ENCODE measurements at places on chromosomes 7 and 10. TPM values are rescaled to one million over a fixed set of nuclear protein-coding genes. Genes with fewer than 3 reads are reported as not detected.

- no peaks in the 10 kb centered on the region for H3K27me3 ChIP-seq
- H3K36me3 ChIP-seq: no peaks in the 10 kb centered on the region
- no peak overlapping the region for H3K4me3 ChIP-seq
- no peak for DNase-seq
Measured at GRCh38 chr7:90752051-90752450, 155.9 kb downstream of the CDK14 start.

GRCh38 chr10:20874261-20874660 is 22.9 kb downstream of the NEBL start:
- no peak overlapping the region for H3K4me3 ChIP-seq
- no peaks in the 10 kb centered on the region for H3K4me1 ChIP-seq
- no peaks in the 10 kb centered on the region for H3K27me3 ChIP-seq
- no peaks in the 10 kb centered on the region for H3K36me3 ChIP-seq

Gene TLX1
- total RNA-seq: not detected

GRCh38 chr10:22219308-22219707 is 1.5 kb upstream of the EBLN1 start:
- no peak overlapping the region for H3K4me3 ChIP-seq
- no peak for DNase-seq
- no peaks in the 10 kb centered on the region for H3K4me1 ChIP-seq
- H3K27me3 ChIP-seq: no peaks in the 10 kb centered on the region
- H3K27ac ChIP-seq: no peak overlapping the region

- H3K27ac ChIP-seq: no peak overlapping the region
- peaks cover 51% of the 10 kb centered on the region for H3K36me3 ChIP-seq
- H3K4me3 ChIP-seq: no peak overlapping the region
- DNase-seq: no peak
Measured at GRCh38 chr7:75064291-75064690, 9.3 kb downstream of the RCC1L start.

DNA sequence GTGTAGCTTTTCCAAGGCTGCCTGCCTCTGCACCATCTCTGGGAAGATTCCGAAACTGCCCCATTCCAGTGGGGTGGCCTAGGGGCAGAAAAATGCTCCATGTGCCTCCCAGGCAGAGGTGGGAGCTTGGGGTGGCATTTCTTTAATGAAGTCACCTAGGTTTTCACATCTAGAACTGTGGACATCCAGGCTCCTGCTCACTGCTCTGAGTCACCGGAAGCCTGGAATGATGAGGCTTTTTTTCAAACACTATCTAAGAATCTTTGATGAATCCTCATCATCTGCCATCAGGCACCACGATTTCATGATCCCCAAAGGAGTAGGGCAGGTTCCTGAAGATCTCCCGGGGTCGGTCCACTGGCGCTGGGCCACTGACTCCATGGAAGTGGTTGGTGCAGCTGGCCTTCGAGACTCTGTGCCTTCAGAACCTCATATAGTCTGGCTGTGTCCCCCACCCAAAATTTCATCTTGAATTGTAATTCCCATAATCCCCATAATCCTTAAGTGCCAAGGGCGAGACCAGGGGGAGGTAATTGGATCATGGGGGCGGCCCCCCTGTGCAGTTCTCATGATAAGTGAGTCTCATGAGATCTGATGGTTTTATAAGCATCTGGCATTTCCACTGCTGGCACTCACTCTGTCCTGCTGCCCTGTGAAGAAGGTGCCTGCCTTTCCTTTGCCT is 37.1 kb downstream of the MTURN start:
- H3K27ac ChIP-seq: no peak overlapping the region
- H3K4me1 ChIP-seq: peaks cover 8% of the 10 kb centered on the region
- no peak overlapping the region for H3K4me3 ChIP-seq
- peaks cover 18% of the 10 kb centered on the region for H3K27me3 ChIP-seq
- H3K36me3 ChIP-seq: no peaks in the 10 kb centered on the region

DNA sequence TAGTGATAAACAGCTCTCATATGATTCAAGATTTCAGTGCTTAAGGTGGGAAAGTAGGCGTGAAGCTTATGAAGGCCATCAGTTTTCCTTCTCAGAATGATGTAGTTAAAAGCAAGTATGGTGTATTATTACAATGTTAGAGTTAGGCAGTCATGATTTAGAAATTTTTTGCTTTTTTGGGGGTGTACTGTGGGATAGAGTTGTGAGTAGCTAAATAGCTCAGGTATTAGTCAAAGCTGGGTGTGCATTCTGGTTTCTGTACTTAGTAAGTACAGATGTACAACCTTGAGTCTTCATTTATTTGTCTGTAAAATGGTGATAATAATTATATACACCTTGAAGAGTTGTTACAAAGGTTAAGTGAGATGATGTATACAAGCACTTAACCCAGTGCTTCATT is 52.2 kb downstream of the R3HCC1L start:
- DNase-seq: no peak
- H3K4me3 ChIP-seq: no peak overlapping the region
- H3K27ac ChIP-seq: no peak overlapping the region

DNA sequence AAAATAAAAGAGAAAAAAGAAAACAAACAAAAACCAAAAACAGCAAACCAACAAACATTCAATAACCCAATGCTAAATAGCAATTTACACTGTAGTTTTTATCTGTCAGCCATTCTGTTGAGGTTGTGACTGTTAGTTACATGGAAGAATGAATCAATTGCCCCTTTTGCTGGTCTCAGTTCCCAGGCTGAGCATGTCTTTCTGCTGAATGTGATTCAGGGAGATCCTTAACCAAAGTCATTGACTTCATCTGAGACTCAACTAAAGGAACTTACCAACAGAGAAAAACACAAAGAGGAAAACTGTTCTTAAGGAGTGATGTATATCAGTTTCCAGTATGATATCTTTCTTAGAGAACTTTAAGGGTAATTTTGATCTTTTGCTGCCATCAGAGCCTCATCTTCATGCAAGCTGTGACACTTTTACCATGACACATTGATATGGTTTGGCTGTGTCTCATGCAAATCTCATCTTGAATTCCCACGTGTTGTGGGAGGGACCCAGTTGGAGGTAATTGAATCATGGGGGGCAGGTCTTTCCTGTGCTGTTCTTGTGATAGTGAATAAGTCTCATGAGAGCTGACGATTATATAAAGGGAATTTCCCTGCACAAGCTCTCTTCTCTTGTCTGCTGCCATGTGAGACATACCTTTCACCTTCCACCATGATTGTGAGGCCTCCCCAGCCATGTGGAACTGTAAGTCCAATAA is 469.8 kb downstream of the KIF20B start:
- DNase-seq: no peak
- no peak overlapping the region for H3K27ac ChIP-seq
- peaks cover 27% of the 10 kb centered on the region for H3K27me3 ChIP-seq
- H3K36me3 ChIP-seq: no peaks in the 10 kb centered on the region

Gene TES
- total RNA-seq: 124 TPM

DNA sequence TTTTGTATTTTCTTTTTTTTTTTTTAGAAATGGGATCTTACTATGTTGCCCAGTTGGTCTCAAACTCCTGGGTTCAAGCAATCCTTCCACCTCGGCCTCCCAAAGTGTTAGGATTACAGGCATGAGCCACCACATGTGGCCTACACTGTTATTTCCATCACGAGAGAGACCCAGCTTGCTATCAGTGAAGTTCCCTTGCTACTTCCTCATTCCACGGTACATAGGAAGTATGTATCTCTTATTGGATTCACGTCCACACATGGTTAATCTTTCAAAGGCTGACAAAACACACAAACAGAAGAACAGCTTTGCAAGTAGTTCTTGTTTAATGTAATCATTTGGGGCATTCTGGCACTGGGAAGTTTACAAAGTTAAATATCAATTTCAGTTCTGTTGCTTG is 50.9 kb downstream of the DCLRE1A start:
- no peak overlapping the region for H3K27ac ChIP-seq
- no peaks in the 10 kb centered on the region for H3K36me3 ChIP-seq
- H3K27me3 ChIP-seq: peaks cover 2% of the 10 kb centered on the region
- no peak overlapping the region for H3K4me3 ChIP-seq
- no peaks in the 10 kb centered on the region for H3K4me1 ChIP-seq

DNA sequence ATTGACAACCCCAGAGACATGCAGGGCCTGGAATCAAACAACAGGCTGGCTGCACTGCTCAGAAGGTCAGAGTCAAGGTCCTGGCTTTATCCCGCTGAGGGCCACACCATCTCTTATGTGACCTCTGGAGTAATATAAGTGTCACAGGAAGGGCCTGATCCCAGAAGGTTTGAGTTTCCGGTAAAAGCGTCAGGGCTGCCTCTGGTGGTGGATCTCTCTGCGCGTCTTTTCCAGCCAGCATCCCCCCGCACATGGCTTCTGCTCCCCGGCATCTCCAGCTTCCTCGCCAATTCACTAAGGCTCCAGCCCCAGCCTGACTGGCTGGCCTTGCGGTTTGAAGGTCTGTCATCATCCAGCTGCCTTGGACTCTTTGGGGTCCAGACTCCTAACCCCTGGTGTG is 54.2 kb downstream of the SNX10 start:
- peaks cover 29% of the 10 kb centered on the region for H3K4me1 ChIP-seq
- no peak overlapping the region for H3K27ac ChIP-seq
- DNase-seq: no peak
- H3K27me3 ChIP-seq: no peaks in the 10 kb centered on the region
- H3K36me3 ChIP-seq: peaks cover 5% of the 10 kb centered on the region
- no peak overlapping the region for H3K4me3 ChIP-seq

GRCh38 chr10:47402641-47403301 is 18.7 kb upstream of the ZNF488 start:
- peaks cover 7% of the 10 kb centered on the region for H3K36me3 ChIP-seq
- peaks cover 35% of the 10 kb centered on the region for H3K4me1 ChIP-seq
- peak overlapping the region; percentile 57 for H3K27ac ChIP-seq
- DNase-seq: peak; percentile 72

GRCh38 chr10:68559841-68560185 is 324 bp upstream of the TET1 start:
- peak overlapping the region; percentile 63 for H3K4me3 ChIP-seq
- peaks cover 28% of the 10 kb centered on the region for H3K27me3 ChIP-seq
- no peak for DNase-seq

GRCh38 chr10:117801691-117802090 is 245.1 kb downstream of the RAB11FIP2 start:
- H3K4me1 ChIP-seq: no peaks in the 10 kb centered on the region
- DNase-seq: no peak
- H3K27ac ChIP-seq: no peak overlapping the region
- H3K27me3 ChIP-seq: peaks cover 12% of the 10 kb centered on the region
- no peaks in the 10 kb centered on the region for H3K36me3 ChIP-seq
- H3K4me3 ChIP-seq: no peak overlapping the region

- H3K27ac ChIP-seq: peak overlapping the region; percentile 56
- H3K4me1 ChIP-seq: peaks cover 60% of the 10 kb centered on the region
Measured at GRCh38 chr10:62038609-62039190, 137.2 kb downstream of the ARID5B start.

DNA sequence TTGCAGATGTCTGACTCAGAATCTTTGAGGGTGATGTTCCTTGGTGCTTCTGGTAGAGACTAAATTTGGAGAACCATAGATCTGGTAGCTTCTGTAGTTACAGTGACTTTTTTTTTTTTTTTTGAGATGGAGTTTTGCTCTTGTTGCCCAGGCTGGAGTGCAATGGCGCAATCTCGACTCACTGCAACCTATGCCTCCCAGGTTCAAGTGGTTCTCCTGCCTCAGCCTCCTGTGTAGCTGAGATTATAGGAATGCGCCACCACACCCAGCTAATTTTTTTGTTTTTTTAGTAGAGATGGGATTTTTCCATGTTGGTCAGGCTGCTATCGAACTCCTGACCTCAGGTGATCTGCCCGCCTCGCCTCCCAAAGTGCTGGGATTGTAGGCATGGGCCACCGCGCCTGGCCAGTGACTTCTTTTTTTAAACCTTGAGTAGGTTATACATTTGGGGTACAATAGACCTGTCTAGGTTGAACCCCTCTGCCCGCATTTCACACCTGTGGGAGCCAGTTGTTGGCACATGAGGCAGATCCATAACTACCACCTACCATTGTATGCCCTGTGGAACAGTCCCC is 47.0 kb downstream of the SUFU start:
- no peaks in the 10 kb centered on the region for H3K27me3 ChIP-seq
- H3K4me3 ChIP-seq: no peak overlapping the region
- no peak overlapping the region for H3K27ac ChIP-seq
- H3K4me1 ChIP-seq: no peaks in the 10 kb centered on the region
- H3K36me3 ChIP-seq: no peaks in the 10 kb centered on the region

GRCh38 chr7:148135116-148135515 is 455.4 kb upstream of the C7orf33 start:
- H3K4me3 ChIP-seq: no peak overlapping the region
- no peak for DNase-seq
- no peaks in the 10 kb centered on the region for H3K4me1 ChIP-seq
- H3K27ac ChIP-seq: no peak overlapping the region
- H3K36me3 ChIP-seq: no peaks in the 10 kb centered on the region
- H3K27me3 ChIP-seq: no peaks in the 10 kb centered on the region

DNA sequence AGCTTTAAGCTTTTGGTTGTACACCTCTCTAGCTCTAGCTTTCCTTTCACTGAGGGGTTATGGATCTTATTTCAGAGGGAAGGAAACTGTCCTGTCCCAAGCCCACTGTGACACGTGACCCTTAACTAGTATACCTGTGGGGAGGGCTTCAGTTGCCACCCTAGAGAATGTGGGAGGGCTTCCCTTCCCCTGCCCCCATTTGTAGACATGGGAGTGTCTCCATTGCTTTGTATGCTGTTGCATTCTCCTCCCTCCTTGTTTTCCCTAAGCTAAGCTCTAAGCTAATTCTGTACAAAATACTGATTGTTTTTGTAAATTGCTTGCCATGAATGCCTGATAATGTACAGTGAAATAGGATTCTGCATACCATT is 11.2 kb downstream of the LUC7L2 start:
- peaks cover 31% of the 10 kb centered on the region for H3K4me1 ChIP-seq
- DNase-seq: no peak
- no peaks in the 10 kb centered on the region for H3K27me3 ChIP-seq
- H3K4me3 ChIP-seq: no peak overlapping the region
- H3K27ac ChIP-seq: no peak overlapping the region
- peaks cover 21% of the 10 kb centered on the region for H3K36me3 ChIP-seq

GRCh38 chr10:132136689-132137088 is 50.1 kb upstream of the DPYSL4 start:
- H3K4me1 ChIP-seq: no peaks in the 10 kb centered on the region
- no peak overlapping the region for H3K27ac ChIP-seq
- no peak overlapping the region for H3K4me3 ChIP-seq
- H3K36me3 ChIP-seq: peaks cover 3% of the 10 kb centered on the region
- DNase-seq: no peak

Gene MRLN
- total RNA-seq: not detected

GRCh38 chr7:151700586-151701165 is 176.2 kb downstream of the PRKAG2 start:
- no peak overlapping the region for H3K4me3 ChIP-seq
- DNase-seq: no peak
- H3K27me3 ChIP-seq: no peaks in the 10 kb centered on the region
- no peak overlapping the region for H3K27ac ChIP-seq
- peaks cover 18% of the 10 kb centered on the region for H3K4me1 ChIP-seq

DNA sequence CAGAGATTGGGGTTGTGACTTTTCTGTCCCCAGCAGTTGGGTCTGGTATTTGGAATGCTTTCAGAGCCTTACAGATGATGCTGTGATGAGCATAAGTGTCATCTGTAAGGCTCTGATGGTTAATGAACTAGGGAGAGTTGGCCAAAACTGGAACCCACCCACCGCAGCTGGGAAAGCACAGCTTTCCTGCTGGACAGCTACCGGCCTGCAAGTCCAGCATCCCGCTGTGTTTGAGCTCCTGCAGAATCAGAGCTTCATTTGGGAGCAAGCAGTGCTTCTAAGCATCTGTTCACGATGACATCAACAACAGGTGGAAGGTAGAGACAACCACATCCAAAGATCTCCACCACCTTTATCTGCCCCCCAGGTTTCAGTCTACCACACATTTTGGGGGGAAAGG is 11.7 kb downstream of the UCN3 start:
- H3K36me3 ChIP-seq: no peaks in the 10 kb centered on the region
- no peak for DNase-seq
- no peak overlapping the region for H3K4me3 ChIP-seq
- H3K4me1 ChIP-seq: no peaks in the 10 kb centered on the region
- no peaks in the 10 kb centered on the region for H3K27me3 ChIP-seq

GRCh38 chr7:37920305-37920848 is at the start of gene EPDR1:
TSS of gene EPDR1 (plus strand) at chr7:37920640. CDS start at chr7:37920940, 300 bp downstream.
- H3K4me3 ChIP-seq: peak within 1 kb of the TSS; percentile 94
- H3K4me1 ChIP-seq: peaks cover 48% of the 10 kb centered on the region
- peaks cover 39% of the 10 kb centered on the region for H3K36me3 ChIP-seq
- peak within 1 kb of the TSS; percentile 68 for H3K27ac ChIP-seq
